ENCODE measurements at places on chromosomes 3 and 15. TPM values are rescaled to one million over a fixed set of nuclear protein-coding genes. Genes with fewer than 3 reads are reported as not detected.

- no peak for DNase-seq
These were observed 129.2 kb upstream of the DPH6 start for GRCh38 chr15:35674873-35675781.

SENP2 gene
- polyA plus RNA-seq: 21.9 TPM

RTP1 gene
- not detected for polyA plus RNA-seq

DNA sequence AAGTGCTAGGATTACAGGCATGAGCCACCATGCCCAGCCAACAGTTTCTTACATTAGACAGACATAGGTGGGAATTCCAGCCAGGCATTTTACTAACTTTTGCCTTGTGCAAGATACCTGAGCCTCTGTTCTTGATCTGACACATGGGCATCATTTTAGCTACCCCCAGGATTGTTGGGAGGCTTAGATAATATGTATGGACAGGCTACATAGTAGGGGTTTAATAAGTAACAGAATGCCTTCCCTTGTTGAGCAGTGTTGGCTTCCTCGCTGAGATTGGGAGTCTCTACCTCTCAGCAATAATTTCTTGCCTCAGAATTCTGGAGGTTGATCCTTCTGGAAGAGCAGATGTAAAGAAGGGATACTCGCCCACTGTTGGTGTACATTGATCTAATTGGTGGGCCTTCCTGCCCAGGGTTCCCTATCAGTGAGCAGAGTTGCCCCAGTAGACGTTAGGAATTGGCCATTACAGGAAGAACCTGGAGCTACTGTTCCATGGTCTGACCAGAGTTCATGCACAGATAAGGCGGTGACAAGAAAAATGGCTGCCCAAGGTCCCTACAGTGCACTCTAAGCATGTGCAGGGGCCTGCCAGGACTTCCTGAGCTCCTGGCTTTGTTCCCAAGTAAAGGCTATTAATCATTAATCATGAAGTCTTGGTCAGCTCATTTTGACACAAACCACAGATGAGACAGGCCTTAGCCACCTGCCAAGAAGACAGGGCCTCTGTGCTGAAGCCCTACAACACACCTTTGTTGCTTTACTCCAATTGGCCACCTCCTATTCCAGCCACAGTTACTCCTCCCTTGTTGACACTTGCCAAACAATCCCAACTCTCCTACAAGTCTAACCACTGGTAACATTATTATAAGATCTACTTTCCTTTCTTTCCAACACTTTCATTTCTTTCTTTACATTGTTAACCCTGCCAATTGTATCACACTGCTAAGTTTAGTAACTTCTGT, 5.0 kb upstream of the IL17RE start:
- DNase-seq: no peak

GRCh38 chr3:8517487-8517886, 15.9 kb downstream of the LMCD1 start:
- DNase-seq: no peak

DNA sequence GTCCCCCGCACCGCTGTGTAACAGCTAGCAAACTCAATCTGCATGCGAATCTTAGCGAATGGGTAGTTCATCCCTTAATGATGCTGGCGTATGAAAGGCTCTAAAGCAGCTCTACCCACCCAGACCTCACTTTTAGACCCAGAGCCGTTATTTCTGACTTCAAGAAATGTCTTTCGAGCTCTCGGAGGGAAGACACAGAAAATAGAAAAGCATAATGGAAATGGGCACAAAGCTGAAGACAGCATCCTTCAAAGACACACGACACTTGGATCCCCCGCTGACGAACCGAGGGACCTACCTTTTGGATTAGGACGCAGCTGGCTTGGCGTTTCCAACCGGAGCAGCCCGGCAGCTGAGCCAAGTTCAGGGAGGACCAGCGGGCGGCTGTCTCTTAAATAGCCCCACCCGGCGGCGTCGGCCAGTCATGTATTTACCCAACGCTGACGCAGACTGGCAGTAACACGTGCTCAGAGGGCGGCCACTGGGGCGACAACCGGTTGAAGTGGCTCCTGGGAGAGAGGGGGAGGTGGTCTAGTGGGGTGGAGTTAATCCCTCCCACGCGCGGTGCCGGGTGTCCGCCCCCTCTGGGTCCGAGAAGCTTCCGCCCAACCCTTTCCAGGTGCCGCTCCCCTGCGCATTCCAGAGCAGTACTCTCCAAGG, 1.5 kb downstream of the CCK start:
- DNase-seq: no peak

ARRDC4 gene
- polyA plus RNA-seq: 30.5 TPM

GRCh38 chr15:61521953-61522352, 292.9 kb upstream of the RORA start:
- DNase-seq: no peak

HES1 gene
- polyA plus RNA-seq: 22.6 TPM

GRCh38 chr3:175777495-175777894, 918.4 kb downstream of the NAALADL2 start:
- no peak for DNase-seq

- DNase-seq: no peak
These were observed 143.8 kb downstream of the TPRA1 start for GRCh38 chr3:127446756-127447155.

DNA sequence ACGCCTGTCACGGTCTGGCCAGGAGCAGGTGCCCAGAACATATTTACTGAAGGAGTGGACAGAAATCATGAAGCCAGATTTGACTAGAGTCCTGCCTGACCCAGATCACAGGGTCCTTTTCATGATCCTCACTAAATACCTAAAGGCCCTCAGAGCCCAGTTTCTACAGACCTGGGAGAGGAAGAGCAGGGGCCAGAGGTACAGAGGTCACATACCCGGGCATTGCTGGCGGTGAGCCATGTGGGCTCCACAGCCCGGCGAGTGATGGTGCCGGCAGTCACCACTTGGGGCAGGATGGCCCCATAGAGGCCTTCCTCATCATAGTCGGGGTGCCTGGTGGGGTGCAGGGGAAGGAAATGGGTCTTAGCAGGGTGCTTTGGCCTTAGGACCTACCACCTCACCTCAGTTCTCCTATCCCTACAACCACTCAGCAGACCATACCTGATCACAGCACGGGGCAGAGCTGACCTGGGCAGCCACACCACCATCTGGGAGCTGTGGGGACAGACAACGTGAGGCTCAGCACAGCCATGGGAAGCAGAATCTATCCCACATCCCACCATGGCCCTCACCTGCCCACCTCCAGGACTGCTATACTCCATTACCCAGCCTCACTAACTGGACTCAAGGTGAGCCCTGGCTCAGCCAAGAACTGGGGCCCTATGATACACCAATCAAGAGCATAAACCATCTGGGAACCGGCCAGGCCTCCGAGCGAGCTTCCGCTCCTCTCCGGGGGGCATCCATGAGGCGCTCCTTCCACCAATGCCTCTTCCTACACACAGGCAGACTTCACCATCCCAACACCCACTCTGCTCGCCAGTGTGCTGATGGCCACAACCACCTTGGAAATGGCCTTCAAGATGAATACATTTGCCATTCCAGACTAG, 12.9 kb downstream of the POLG start:
- DNase-seq: no peak

- DNase-seq: no peak
These were observed 860.1 kb downstream of the MCTP2 start for GRCh38 chr15:95091444-95091843.

- DNase-seq: peak; percentile 26
These were observed 404.4 kb upstream of the MDFIC2 start for GRCh38 chr3:70716832-70717231.

DNA sequence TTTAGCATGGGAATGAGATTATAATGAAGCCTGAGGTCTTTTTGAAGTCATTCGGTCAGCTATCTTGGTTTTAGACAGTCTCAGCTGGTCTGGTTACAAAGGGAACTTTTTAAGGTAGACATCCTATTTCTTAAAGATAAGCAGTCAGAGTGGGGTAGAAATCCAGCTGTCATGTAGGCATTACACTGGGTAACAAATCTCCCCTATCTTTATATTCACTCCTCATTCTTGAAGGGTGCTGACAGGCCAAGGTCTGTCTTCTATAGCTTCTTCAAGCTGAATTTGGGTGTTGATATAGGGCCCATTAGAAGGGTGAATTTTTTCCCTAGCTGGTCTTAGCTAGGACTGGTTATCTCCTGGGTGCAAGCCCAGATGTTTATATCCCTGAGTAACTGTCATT, 21.2 kb upstream of the NDN start:
- DNase-seq: no peak
